ENCODE measurements at places on chromosomes 3 and 15. TPM values are rescaled to one million over a fixed set of nuclear protein-coding genes. Genes with fewer than 3 reads are reported as not detected.

Gene POU1F1
- not detected for total RNA-seq

Gene PDE12
- 25.9 TPM for total RNA-seq

Gene DUOXA2
- total RNA-seq: not detected

GRCh38 chr3:113912552-113913236 lies 35.1 kb upstream of the ZDHHC23 start:
- H3K36me3 ChIP-seq: no peaks in the 10 kb centered on the region
- DNase-seq: peak; percentile 26
- peak overlapping the region; percentile 35 for H3K27ac ChIP-seq
- H3K4me1 ChIP-seq: peaks cover 8% of the 10 kb centered on the region

Gene ARHGEF26
- total RNA-seq: 0.13 TPM

GRCh38 chr3:29486096-29486495 lies 205.2 kb downstream of the RBMS3 start:
- no peaks in the 10 kb centered on the region for H3K4me1 ChIP-seq
- H3K27ac ChIP-seq: no peak overlapping the region
- no peak for DNase-seq
- no peaks in the 10 kb centered on the region for H3K27me3 ChIP-seq

DNA sequence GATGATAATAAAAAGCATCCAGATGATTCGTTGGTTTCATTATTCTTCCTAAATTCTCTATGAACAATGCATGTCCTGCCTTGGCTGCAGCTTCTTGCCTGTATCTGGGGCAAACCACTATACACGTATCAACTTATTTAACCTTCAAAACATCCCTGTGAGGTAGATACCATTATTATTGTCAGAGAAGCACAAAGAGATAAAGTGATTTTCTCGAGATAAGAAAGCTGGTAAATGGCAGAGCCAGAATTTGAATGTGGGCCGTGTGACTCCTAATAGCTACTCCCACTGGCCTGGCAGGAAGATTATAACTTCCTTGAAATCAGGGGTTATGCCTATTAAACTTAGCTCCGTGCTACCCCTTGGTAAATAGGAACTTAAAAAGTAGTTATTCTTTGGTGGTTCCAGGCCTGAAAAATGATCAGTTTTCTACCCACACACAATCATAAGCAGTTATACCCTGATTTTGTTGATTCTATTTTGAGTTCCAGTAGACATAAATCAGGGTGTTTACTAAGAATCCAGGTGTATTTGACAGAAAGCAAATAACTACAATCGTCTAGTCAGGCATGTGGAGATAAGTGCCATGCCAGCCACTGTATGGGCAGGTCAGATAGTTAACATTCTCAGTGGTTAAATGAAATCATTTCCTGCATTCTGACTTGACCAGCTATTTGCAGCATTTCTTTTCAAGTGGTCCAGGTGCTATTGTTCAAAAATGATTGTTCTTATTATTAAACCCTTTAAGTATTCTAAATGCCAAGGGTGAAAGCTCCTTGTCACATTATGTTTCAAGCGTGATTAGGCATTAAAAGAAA lies 99.2 kb upstream of the LRRN1 start:
- H3K36me3 ChIP-seq: no peaks in the 10 kb centered on the region
- no peak for DNase-seq
- H3K4me1 ChIP-seq: no peaks in the 10 kb centered on the region
- no peak overlapping the region for H3K4me3 ChIP-seq
- H3K27ac ChIP-seq: no peak overlapping the region
- H3K27me3 ChIP-seq: no peaks in the 10 kb centered on the region

Gene SLC51A
- not detected for total RNA-seq

DNA sequence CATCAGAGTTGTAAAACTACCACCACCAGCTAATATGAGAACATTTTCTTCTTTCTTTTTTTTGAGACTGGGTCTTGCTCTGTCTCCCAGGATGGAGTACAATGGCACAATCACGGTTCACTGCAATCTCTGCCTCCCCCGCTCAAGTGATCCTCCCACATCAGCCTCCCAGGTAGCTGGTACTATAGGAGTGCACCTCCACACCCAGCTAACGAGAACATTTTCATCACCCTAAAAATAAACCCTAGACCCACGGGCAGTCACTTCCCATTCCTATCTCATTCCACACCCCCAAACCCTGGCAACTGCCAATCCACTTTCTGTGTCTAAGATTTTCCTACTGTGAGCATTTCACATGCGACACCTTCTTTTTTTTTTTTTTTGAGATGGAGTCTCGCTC lies 130.9 kb downstream of the ATP10A start:
- H3K36me3 ChIP-seq: peaks cover 8% of the 10 kb centered on the region
- no peak for DNase-seq
- no peak overlapping the region for H3K4me3 ChIP-seq
- no peaks in the 10 kb centered on the region for H3K4me1 ChIP-seq

Gene MYO5C
- total RNA-seq: 1.4 TPM

DNA sequence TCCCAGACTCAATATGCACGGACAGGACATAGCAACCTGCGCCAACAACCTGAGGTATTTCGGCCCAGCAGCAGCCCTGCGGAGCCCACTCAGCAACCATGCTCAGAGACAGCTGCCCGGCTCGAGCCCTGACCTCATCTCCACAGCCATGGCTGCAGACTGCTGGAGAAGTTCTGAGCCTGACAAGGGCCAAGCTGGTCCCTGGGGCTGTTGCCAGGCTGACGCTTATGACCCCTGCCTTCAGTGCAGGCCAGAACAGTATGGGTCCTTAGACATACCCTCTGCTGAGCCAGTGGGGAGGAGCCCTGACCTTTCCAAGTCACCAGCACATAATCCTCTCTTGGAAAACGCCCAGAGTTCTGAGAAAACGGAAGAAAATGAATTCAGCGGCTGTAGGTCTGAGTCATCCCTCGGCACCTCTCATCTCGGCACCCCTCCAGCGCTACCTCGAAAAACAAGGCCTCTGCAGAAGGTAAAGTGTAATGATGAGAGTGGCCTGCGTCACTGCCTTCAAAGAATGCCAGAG lies 25.5 kb downstream of the TMEM41A start:
- H3K27ac ChIP-seq: no peak overlapping the region
- H3K4me1 ChIP-seq: peaks cover 3% of the 10 kb centered on the region
- no peaks in the 10 kb centered on the region for H3K27me3 ChIP-seq

- H3K4me1 ChIP-seq: peaks cover 48% of the 10 kb centered on the region
- H3K27me3 ChIP-seq: no peaks in the 10 kb centered on the region
- peak within 1 kb of the TSS; percentile 92 for H3K27ac ChIP-seq
- peak; percentile 39 for DNase-seq
- peak within 1 kb of the TSS; percentile 99 for H3K4me3 ChIP-seq
Measured at GRCh38 chr3:112498914-112499711, at the start of gene BTLA. Gene BTLA, minus strand, starts transcription at chr3:112499472. Its CDS starts 114 bp downstream, at chr3:112499358.

DNA sequence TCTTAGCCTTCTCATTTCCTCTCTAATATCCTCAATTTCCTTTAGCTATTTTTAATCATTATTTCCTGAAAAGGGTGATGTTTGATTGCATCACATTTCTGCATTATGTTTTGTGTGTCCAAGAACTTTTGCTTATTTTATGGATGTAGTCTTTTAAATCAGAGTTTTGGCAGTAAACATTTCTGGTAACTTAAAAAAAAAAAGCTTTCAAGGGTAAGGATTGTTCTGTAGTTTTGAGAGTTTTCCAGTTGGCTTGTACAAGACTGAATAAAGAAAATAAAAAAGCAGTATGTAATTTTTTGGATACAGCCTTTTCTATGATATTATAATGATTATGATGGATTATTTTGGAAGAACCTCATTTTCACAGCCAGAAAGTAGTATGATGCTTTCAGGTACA lies 99.4 kb downstream of the DHX36 start:
- H3K27ac ChIP-seq: no peak overlapping the region
- peaks cover 19% of the 10 kb centered on the region for H3K27me3 ChIP-seq
- no peak for DNase-seq
- H3K4me1 ChIP-seq: no peaks in the 10 kb centered on the region
- H3K36me3 ChIP-seq: no peaks in the 10 kb centered on the region

- no peaks in the 10 kb centered on the region for H3K36me3 ChIP-seq
- no peak overlapping the region for H3K4me3 ChIP-seq
- H3K27ac ChIP-seq: no peak overlapping the region
- no peaks in the 10 kb centered on the region for H3K4me1 ChIP-seq
Measured at GRCh38 chr3:139745831-139746230, 68.1 kb upstream of the NMNAT3 start.

Gene PEX5L
- 0.35 TPM for total RNA-seq

DNA sequence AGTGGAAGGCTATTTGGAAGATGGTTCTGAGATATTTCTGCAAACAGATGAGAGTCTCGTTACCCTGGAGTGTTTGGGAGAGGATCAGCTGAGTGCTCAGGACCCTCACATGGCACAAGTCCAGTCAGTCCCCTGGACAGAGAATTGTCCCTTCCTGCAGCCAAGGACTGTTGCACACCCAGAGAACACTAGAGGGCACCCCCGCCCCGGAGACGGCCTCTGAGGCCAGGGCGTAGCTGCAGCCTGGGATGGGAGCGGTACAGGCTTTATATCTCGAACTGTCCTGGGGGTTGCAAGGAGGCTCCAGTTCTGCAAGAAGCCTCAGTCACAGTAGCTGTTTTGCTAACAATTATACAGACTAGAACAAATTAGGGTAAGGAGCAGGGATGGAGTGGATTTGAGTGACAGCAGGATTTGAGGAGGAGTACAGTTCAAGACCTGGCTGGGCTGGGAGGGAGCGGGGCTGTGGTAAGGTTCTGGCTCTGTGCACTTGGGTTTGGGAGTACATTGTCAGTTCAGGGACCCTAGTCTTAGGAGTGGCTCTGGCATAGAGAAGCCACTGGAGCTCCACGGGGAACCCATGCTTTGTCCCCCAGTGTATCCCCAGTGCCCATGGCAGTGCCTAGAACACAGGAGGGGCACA lies 67.6 kb upstream of the HACD2 start:
- DNase-seq: peak; percentile 28
- H3K27ac ChIP-seq: no peak overlapping the region
- H3K36me3 ChIP-seq: no peaks in the 10 kb centered on the region
- H3K27me3 ChIP-seq: no peaks in the 10 kb centered on the region

- no peak overlapping the region for H3K4me3 ChIP-seq
- H3K27me3 ChIP-seq: peaks cover 4% of the 10 kb centered on the region
- no peak for DNase-seq
- H3K27ac ChIP-seq: no peak overlapping the region
Measured at GRCh38 chr3:183350164-183350563, 78.3 kb downstream of the MCF2L2 start.

Gene BNC1
- not detected for total RNA-seq

- H3K27ac ChIP-seq: no peak overlapping the region
- no peaks in the 10 kb centered on the region for H3K4me1 ChIP-seq
- DNase-seq: no peak
- H3K36me3 ChIP-seq: peaks cover 2% of the 10 kb centered on the region
- H3K27me3 ChIP-seq: peaks cover 2% of the 10 kb centered on the region
Measured at GRCh38 chr15:59208613-59209249, 2.1 kb downstream of the LDHAL6B start.

GRCh38 chr3:191455257-191455952 lies 5.6 kb upstream of the PYDC2 start:
- H3K27me3 ChIP-seq: no peaks in the 10 kb centered on the region
- no peak overlapping the region for H3K4me3 ChIP-seq
- H3K27ac ChIP-seq: no peak overlapping the region

- H3K36me3 ChIP-seq: no peaks in the 10 kb centered on the region
- no peak overlapping the region for H3K27ac ChIP-seq
- no peaks in the 10 kb centered on the region for H3K4me1 ChIP-seq
Measured at GRCh38 chr3:132788301-132788671, 66.1 kb upstream of the NPHP3 start.

GRCh38 chr3:106290304-106290997 lies 421.6 kb upstream of the CBLB start:
- no peak overlapping the region for H3K4me3 ChIP-seq
- no peak for DNase-seq
- peaks cover 4% of the 10 kb centered on the region for H3K36me3 ChIP-seq
- H3K27ac ChIP-seq: no peak overlapping the region
- H3K4me1 ChIP-seq: peaks cover 6% of the 10 kb centered on the region

DNA sequence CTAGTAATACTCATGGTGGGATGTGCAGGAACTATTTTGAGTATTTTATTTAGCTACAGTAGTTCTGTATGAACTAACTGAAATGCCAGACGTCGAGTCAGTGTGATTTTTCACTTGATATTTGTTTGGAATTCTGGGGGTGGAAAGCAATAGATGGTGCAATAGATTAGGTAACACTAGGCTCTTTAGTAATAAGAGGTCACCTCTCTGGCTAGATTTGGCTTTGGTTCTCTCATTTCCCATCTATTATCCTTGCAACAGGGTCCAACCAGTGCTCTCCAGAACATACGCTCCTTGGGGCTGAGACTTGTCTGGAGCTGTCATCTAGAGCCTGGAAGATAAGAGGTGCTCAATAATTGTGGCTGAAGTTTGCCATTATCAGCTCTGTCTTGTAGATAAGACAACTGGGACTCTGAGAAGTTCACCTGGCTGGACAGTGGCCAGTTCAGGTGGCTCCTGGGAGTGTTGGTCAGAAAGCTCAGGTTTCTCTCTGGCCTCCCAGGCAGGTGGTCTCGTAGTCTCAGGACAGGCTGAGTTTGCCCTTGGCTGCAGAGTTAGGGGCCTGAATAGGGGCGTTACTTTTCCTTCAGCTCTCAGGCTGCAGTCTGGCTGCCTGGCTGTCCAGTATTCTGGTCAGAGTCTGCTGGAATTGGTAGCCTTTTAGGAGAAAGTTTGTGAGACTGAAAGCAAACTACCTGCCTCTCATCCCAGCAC lies 277.5 kb upstream of the RGMA start:
- DNase-seq: no peak
- H3K36me3 ChIP-seq: no peaks in the 10 kb centered on the region
- H3K4me1 ChIP-seq: no peaks in the 10 kb centered on the region
- no peak overlapping the region for H3K4me3 ChIP-seq
- H3K27ac ChIP-seq: no peak overlapping the region

Gene CHL1
- total RNA-seq: not detected

- peaks cover 14% of the 10 kb centered on the region for H3K4me1 ChIP-seq
- peaks cover 15% of the 10 kb centered on the region for H3K27me3 ChIP-seq
- no peaks in the 10 kb centered on the region for H3K36me3 ChIP-seq
- no peak overlapping the region for H3K4me3 ChIP-seq
- no peak for DNase-seq
Measured at GRCh38 chr3:71879089-71879488, 94.1 kb upstream of the PROK2 start.

GRCh38 chr3:183572935-183573334 lies 17.4 kb upstream of the KLHL6 start:
- no peak overlapping the region for H3K27ac ChIP-seq
- DNase-seq: no peak
- no peak overlapping the region for H3K4me3 ChIP-seq

DNA sequence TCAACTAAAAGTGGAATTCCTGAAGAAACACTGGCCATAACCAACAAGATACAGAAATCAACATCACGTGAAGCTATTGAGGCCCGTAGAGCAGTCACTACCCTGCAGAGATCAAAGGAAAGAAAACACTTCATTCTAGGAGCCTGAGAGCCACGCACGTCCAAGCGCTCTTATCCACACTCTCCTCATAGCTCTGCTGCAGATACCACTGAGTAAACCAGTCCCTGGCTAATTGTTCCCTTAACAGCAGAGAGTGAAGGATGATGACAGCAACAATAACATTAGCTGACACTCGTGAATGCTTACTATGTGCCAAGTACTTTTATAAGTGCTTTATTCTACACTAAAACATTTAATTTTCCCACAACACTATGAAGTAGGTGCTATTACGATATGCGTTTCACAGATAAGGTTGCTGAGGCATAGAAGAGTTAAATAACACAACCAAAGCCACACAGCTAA lies 271.0 kb upstream of the GADL1 start:
- no peaks in the 10 kb centered on the region for H3K27me3 ChIP-seq
- no peaks in the 10 kb centered on the region for H3K4me1 ChIP-seq
- no peak for DNase-seq
- H3K4me3 ChIP-seq: no peak overlapping the region

Gene BTD
- total RNA-seq: 12.7 TPM

Measured in activated CD4-positive, alpha-beta memory T cell treated with anti-CD3 and anti-CD28 coated beads, Interleukin-2, amount 10 ng/mL, durations not matched to agents 7 days and 5 days (primary cell).